NCI-H226 (cell line): ENCODE measurements at places on chromosomes 2 and 18.
A peak's percentile ranks its signal among the peaks of the same experiment; 100 is the strongest.

GRCh38 chr18:49230326-49230725, 230.1 kb downstream of the DYM start:
- no peak for DNase-seq

DNA sequence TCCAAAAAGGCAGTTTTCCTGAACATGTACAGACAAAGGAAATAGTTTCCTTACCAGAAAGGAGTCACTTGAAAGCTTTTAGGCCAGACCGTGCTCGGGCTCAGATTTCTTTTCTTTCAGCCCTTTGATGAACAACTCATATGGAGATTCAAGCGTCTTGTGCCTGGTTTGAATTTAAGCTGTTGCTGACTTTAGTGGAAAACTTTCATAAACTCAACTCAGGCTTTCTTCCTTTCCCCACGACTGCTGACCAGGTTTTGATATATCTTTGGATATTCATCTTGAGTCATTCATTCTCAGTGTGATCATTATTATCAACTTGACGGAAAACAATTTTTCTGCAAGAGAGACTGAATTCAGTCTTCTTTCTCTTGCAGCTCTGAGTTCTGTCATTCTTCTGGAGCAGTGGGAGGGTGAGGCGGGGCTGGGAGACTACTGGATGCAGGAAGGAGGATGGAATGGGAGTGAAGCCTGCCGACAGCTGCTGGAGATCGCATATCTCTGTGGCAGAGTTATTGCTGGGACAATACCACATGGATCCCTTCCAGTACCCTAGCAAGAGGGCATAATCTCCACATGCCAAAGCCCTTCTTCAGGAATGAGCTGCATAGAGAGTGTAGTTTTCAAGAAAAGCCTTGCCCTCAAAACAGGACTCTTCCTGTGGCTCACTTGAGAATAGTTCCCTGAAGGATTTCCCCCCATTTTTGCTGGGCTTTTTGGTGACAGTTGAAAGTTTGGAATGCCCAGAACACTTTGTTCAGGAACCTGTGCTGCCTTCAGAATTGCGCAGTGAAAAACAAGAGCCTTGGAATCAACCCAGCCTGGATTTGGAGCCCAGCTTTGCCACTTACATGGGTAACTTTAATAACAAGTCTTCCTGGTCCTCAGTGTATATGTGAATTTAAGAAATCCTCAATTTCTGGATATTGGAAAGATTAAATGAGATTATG, 364.4 kb downstream of the ZNF521 start:
- no peak for DNase-seq

- DNase-seq = no peak
Measured at GRCh38 chr2:98828369-98828744, 97.4 kb upstream of the MGAT4A start.

DNA sequence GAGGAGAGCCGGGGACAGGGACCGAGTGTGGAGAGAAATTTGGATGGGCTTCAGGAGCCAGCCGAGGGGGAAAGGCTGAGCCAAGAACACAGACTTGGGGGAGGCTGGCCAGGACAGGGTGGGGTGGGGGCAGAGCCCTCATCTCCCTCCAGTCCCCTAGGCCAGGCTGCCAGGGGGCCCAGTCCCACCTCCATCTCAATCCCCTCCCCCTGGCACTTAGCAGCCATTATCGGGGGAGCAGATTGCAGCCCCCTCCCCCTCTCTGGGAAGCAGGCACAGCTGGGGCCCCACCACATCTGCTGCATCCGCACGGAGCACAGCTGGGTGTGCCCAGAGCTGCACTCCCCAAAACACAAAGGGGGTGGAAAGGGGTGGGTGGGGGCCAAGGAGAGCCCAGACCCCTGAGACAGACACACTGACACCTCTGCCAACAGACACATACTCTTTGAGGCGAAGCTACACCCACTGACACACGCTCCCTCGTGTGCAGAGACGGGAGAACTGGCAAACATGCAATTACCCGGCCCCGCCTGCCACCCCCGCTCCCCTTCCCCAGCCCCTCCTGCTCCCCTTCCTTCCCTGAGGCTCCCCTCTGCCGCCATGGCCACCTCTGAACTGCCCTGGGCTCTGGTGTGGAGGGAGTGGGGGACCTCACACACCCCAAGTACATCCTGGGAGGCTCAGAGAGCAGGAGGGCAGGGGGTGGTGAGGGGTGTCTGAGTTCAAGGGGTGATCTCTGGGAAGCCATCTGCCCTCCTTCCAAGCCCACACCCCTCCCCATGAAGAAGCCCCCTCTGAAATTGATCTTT, 5.1 kb upstream of the ASIC4 start:
- DNase-seq = no peak

DNA sequence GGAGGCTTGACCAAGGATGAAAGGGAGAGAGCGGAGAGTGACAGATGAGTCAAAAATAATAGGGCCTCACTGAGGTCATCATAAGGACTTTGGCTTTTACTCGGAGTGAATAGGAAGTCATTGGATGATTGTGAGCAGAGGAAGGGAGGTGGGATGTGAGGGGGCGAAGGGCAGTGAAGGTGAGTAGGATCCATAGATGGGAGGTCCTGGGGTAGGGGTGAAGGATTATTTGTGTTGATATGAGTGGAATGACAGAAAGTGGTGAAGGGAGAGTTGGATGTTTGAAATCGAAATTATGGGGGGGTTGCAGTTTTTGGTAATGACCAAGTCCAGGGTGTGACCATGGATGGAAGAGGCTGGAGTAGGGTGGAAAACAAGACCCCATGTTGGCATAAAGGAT, 14.0 kb downstream of the PNO1 start:
- DNase-seq = no peak

DNA sequence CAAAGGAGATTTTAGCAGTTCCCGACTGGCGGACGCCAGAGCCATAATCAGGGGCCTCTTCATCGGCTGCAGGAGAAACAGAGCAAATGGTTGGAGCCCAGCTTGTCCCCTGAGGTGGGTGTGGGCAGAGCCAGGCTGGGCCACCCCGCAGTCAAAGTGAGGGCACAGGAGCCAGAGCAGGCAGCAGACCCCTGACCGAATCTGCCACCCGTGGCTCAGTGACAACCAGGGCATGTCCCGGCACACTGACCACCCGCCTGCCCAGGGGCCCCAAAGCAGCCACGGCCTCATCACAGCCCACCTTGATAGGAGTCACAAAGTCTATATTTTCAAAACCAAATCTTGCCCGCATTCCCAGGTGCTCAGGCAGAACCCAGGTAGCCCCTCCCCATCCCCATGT, 55.6 kb downstream of the AQP12A start:
- DNase-seq = no peak

DNA sequence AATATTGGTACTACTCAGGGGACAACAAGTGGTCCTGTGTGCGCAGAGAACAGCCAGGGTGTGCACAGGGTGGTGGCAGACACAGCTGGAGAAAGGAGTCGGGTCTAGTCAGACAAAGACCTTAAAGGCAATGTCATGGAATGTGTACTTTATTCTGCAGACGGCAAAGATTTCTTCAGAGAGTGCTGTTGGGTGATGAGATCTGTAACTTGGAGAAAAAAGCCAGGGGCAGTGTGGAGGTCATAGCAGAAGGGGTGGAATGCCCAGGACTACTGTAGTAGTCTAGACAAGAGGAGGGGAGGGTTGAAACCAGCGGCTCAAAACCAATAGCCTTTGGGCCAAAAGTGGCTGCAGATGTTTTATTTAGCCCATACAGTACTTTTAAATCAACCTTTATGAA, 121.3 kb upstream of the ZFP36L2 start:
- DNase-seq = no peak

GRCh38 chr2:10320933-10321332, 18.2 kb downstream of the HPCAL1 start:
- DNase-seq = no peak

DNA sequence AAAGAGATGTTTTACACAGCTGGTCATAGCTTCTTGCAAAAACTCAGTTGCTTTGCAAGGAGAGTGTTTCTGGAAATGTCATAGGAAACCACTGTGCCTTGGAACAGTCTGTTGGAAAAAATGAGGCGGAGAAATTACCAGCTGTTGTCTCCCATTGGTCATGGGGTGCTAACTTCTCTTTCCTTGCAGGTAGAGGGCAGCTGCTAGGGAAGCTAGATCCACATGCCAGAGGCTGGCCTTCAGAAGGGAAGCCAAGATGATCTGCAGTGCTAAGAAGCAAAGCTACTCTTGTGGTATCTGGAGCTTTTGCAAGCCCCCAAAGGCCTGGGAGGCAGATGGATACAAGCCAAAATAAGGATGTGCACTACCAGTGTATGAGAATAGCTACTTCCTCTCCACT, 34.8 kb upstream of the LAMA1 start:
- peak; percentile 39 for DNase-seq

DNA sequence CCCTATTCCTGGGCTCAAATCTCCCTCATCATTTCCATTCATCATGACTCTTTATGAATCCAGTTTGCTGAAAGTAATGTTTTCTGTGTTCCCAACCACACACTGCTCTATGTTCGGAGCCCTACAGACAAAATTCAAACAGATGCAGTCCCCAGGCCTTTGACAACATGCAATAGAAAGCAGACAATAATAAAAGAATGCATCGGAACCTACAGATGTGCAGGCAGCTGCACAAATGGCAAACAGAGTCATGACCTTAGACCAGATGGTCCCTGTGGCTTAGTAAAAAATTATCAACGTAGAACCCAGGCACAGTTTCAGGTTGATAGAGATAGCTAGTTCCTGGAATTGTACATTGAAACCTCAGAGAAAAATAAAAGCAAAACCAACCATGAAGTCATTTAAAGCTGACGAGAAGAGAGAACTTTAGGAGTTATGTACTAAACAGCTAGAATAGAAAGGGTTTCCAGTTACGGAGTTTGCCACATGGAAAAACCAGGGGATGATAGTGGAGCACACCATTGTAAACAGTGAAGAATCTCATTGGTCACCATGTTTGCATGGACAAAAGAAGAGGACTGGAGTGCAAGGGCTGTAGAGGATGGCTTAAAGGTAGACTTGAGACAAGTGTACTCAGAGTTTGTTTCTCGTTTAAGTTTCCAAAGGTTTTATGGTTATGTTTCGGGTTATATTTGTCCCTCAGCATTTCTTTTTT, 23.2 kb upstream of the ACVR1 start:
- DNase-seq = no peak

DNA sequence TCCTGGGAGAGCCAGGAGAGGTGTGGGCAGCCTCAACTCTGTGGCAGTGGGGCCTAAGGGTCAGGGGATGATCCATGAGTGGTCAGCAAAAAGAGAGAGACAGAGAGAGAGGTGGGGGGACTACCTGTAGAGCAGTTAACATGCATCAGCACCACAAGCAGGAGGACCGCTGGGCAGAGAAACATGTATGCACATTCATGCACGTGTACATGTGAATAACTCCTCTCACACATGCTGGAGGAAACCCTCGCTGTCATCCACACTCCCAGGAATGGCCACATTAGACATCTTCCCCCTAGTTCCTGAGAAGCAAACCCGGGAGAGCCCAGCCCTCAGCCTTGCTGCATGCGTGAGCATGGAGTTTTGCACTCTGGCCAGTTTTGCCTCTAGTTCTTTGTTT, 166.1 kb downstream of the SMAD7 start:
- DNase-seq = no peak

DNA sequence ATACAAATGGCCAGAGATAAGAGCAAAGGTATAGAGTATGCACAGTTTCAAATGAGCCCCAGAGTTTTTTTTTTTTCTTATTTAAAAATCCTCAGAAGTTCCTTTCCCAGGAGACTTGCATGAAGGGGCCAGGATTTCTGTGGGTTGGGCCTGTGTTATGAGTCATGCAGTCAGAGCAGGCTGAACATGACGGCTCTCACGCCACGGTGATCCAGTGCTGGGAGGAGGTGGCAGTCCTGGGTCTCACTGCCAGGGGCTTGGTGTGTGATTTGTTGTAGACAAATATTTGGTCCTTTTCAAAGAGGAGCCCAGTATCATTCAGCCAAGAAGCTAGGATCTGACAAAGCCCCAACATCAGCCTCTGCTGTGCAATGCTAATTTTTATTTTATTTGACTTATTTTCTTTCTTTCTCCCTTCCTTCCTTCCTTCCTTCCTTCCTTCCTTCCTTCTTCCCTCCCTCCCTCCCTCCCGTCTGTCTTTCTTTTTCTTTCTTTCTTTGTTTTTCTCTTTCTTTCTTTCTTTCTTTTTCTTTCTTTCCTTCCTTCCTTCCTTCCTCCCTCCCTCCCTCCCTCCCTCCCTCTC, 10.4 kb upstream of the KCNE4 start:
- peak; percentile 88 for DNase-seq

- no peak for DNase-seq
Measured at GRCh38 chr18:8705961-8706790, 820 bp downstream of the MTCL1 start.

DNA sequence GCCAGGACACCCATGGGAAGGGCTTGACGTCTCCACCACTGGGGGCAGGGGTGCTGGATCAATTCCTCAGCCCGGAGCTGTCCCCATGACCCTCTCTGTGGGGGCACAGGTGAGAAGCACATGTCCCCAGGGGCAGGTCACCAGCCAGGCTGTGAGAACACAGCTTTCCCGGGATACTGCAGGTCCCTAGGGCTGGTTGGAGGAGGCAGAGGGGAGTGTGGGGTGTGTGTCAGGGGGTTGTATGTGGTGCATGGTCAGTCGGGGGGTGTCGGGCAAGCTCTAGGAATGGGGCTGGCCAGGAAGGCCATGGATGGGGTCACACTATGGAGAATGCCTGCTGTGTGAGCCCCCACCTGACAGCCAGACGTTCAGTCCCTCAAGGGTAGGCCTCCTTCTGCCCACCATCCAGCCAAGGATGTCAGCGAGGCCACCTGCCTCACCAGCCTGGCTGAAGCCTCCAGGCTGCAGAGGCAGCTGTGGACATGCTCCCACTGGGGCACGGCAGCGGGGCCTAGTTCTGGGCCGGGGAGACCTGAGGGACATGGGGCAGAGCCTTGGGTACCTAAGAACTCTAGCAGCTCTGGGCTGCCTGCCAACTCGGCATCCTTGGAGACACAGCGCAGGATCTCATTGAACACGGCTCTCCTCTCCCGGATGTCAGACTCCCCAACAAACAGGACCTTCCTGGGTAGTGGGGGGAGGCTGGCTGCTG, 10.3 kb downstream of the HS1BP3 start:
- no peak for DNase-seq

DNA sequence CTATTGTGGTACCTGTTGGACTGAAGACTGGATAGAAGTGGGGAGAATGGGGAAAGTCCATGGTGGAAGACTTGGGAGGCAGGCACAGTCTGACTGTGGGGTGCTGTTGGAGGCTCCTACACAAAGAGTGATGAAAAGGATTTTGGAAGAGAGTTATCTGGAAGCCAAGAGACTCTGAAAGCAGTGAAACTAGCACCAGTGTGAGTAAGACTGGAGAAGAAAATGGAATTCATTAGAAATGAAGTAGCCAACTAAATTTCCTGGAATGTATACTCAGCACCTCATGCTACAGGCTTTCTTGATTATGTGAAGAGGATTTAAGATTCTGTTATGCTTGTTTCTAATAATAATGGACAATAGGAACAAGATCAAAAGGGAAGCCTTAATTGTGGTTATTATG, 27.7 kb downstream of the ELP2 start:
- no peak for DNase-seq

DNA sequence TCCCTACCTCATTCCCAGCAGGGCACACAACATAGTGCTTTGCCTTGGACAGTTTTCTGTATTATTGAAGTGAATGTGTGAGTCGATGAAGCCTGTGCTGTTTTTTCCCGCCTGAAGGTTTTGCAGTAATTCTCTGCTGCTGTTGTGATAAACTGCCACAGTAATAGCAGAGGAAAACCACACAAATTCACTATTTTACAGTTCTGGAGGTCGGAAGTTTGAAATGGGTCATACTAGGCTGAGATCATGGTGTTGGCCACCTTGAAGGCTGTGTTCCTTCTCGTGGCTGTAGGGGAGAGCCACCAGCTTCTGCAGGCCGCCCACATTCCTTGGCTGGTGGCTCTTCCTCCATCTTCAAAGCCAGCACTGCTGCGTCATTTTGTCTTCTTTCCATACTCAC, 678 bp upstream of the SLC16A14 start:
- DNase-seq = no peak
